ENCODE measurements at places on chromosomes 16 and 17. TPM values are rescaled to one million over a fixed set of nuclear protein-coding genes. Genes with fewer than 3 reads are reported as not detected.

DNA sequence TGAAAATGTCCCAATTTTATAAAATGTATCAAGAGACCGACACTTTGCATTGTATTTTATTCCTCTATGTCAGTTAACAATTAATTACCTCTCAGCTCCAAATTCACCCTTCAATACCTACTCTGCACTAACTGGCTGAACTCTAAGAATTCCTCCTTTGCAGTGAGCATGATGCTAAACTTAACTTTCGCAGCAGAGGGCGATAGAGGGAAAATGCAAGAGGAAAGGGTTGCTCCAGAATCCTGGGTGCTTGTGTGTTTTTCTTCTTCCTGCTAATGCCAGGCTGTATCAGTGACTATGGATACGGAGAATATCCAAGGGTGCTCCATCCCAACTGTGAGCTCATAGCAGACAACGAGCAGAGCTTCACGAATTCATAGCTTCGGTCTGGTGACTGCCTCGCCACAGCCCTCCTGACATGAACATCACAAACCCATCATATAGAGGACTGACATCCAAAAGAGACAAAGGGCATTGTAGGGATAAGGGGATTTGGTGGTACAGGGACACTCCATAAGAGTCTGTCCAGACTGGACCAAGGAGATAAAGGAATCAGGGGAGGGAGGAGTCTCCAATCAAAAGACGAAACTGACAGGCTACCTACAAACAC lies 172.9 kb downstream of the STX8 start:
- DNase-seq, result no peak

DNA sequence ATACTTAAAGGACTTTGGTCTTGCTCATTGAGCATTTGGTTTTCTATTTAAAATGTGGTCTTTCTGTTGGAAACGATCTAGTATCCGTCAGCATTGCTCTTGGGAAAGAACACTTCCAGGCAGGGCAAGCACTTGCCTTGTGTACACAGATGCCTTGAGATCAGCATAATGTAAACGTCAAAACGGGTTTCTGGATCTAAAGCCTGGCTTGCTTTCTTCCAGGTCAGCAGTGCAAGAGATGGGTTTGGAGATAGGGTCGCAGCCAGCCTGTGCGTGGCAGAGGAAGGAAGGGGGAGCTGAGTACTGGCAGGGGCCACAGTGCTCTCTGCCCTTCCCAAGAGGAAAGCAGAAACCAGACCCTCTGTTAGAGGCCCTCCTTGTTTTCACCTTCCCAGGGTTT lies 175.5 kb downstream of the LGALS9B start:
- no peak for DNase-seq

DNA sequence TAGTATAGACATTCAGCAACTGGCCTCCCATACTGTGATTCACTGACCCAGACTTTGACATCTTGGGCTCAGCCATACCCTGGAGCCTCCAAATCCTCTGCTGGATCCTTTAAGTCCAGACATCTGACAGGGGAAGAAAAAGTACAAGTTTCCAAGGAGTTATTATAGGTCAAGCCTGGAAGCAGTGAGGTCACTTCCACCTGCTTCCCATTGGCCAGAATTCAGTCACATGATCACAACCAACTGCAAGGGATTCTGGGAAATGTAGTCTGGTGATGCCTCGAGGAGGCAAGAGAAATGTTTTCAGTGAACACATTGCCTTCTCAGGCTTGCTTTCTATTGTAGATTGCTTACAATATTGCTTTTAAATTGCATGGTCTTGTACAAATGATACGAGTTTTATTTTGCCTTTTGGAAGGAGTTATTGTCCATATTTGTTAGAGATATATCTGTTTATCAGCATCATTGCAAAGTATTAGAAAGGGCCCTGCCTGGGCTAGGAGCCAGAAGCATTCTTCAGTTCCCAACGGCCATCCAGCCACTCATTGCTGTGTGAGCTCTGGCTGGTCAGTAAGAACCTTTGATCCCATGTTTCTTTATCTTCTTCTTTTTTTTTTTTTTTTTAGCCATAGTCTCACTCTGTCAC lies 696.9 kb downstream of the WWOX start:
- DNase-seq, result peak; percentile 47

GRCh38 chr16:19375561-19376158 lies 42.0 kb upstream of the TMC5 start:
- peak; percentile 43 for DNase-seq

- no peak for DNase-seq
These were observed 7.7 kb upstream of the SLFN12L start for GRCh38 chr17:35545150-35545549.

- DNase-seq, result peak; percentile 93
These were observed at the start of gene LDHD for GRCh38 chr16:75116081-75116910. Gene LDHD (minus strand): TSS chr16:75116780. CDS start chr16:75116720, 60 bp downstream.

- DNase-seq, result no peak
These were observed 311.4 kb downstream of the SOX9 start for GRCh38 chr17:72432143-72432621.

GRCh38 chr17:1732833-1733321 lies 8.4 kb downstream of the WDR81 start:
- no peak for DNase-seq

Gene ADGRG3
- 3.8 TPM for total RNA-seq

- DNase-seq, result no peak
These were observed 111.7 kb downstream of the TANGO6 start for GRCh38 chr16:68954911-68955635.

DNA sequence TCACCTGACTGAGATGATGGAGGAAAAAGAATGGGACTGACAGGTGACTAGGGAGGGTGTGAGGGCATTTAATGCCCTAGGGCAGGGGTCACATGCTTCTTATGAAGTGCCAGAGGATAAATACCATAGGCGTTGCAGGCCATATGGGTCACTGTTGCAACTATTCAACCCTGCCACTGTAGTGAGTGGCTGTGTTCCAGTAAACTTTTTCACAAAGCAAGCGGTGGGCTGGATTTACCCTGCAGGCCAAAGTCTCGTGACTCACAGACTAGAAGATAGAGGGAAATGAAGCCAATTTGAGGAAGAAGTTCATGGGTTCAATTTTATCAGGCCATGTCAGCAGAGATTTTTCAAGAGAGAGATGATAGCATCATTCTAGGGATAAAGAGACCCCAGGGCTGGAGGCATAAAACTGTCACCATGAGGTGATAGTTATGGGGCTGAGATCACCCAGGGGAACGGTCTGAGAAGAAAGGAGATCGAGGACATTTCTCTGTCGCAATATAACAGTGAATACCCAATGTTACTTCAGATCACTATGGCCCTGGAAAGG lies 8.6 kb downstream of the ARHGAP17 start:
- no peak for DNase-seq

Gene NPIPA5
- total RNA-seq, result 8.0 TPM

Gene KIF1C
- 134 TPM for total RNA-seq

DNA sequence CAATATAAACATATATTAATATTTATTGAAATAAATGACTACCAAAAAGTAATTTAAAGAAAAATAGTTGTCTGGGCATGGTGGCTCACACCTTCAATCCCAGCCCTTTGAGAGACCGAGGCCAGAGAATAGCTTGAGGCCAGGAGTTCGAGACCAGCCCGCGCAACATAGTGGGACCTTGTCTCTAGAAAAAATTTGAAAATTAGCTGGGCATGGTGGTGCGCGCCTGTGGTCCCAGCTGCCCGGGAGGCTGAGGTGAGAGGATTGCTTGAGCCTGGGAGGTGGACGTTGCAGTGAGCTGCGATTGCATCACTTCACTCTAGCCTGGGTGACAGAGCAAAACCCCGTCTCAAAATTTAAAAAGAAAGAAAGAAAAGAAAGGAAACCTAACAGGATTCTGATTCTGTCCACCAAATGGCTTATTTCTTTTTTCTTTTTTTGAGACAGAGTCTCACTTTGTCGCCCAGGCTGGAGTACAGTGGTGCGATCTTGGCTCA lies 3.4 kb upstream of the BPTF start:
- no peak for DNase-seq

- DNase-seq, result no peak
These were observed 91.1 kb downstream of the ASIC2 start for GRCh38 chr17:33202021-33202420.

Gene OR1F1
- not detected for total RNA-seq

DNA sequence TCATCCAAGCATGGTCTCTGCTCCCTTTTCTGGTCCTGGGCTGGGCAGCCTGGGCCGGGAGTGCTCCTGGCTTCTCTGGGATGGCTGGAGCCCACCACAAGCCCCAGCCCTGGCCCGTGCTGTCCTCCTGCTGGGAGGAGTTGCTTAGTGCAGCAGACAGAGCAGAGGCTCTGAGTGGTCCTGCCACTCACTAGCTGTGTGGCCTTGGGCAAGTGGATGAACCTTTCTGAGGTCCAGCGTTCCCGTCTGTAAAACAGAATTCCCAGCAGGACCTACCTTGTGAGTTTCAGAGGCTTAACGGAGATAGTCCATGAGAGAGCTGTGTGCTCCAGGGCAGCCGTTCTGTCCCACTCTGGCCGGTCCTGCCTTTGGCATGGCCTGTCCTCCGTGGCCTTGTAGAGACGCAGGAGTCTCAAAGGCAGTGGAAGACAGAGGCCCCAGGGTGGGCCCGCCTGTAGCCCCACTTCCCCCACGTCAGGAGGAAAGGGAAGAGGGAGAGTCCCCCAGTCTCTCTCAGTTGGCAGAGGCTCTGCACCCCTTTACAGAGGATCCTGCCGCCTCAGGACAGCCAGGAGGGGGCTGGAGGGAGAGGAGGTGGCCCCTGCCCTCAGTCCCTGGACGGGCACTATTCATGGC lies 7.8 kb downstream of the MYO15B start:
- DNase-seq, result no peak

DNA sequence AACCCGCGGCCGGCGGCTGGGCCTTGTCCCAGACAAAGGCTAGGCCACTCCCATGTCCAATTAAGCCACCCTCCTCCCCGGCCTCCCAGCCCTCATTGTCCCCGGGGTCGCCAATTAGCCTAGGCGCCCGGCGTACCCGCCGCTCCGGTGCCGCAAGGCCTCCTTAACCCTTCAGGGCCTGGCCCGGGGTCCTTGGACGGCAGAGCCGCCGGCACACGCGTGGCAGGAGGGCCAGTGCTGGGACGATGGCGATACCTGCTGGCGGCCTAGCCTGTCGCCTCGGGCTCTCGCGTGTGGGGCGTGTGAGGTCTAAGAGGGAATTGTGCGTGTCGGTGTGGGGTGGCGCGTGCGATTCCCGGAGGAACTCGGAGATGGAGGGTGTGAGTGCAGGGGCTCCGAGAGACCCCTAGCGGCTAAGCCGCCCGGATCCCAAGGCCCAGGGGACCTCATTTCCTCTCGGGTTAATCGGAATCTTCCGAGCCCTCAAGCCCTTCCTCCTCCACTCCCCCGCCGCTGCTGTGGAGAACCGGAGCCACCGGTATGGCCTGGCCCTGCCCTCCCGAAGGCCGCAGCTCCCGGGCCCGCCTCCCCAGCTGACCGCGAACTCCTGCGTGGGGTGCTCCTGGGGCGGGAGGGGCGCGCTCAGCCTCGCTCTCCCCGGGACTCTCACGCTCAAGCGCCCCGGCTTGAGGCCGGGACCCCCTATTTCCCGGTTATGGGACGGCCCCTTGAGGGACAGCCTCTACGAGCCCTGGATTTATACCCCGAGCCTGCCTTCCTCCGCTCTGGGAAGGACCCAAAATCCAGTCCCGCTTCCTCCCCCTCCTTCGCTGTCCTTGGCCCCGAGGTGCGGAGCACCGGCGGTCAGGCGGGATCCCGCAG lies 11.9 kb downstream of the TBX2 start:
- DNase-seq, result peak; percentile 64

- no peak for DNase-seq
These were observed 242.9 kb upstream of the RBFOX1 start for GRCh38 chr16:7089751-7090150.

DNA sequence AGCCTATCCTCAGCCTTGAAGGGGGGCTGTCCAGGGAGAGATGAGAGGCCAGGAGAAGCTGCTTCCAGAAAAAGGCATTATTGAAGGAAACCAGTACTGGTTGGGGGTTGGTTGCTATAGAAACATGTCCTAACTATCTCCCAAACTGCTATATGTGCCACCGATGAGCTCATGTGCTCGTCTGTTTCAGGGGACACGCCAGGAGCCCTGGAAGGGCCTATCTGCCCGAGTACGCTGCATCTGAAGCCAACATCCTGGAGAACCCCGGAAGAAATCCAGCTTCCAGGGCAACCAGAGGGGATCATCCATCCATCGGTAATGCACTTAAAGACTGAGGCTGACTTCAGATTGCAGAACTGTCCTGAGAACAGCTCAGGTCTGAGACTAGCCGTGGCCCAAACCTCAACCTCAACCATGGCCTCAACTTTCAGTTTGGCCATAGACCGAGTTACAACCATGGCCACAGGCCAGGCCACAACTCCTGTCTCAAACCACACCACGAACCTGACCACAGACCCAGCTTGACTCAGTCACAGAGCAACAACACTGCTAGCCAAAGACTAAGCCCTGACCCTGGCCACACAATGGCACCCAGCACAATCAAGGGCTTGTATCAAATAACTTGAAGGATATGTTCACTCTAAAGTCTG lies 10.2 kb downstream of the PITPNM3 start:
- DNase-seq, result no peak

GRCh38 chr17:52237151-52237550 lies 78.6 kb upstream of the CA10 start:
- no peak for DNase-seq

Gene KCNJ16
- 403 TPM for total RNA-seq

Gene WFDC1
- total RNA-seq, result 1.3 TPM

GRCh38 chr17:70295731-70296130 lies 126.4 kb downstream of the KCNJ2 start:
- no peak for DNase-seq

- DNase-seq, result no peak
These were observed 36.7 kb upstream of the CIBAR2 start for GRCh38 chr16:85148931-85149330.

Gene NFATC2IP
- total RNA-seq, result 31.5 TPM

- no peak for DNase-seq
These were observed 36.4 kb downstream of the CDK5R1 start for GRCh38 chr17:32523017-32523680.

GRCh38 chr17:33322063-33322462 lies 29.0 kb upstream of the ASIC2 start:
- no peak for DNase-seq

Gene SMPD3
- total RNA-seq, result 0.33 TPM

- no peak for DNase-seq
These were observed 1.1 kb upstream of the PLEKHG4 start for GRCh38 chr16:67277999-67278772.

Gene FADS6
- total RNA-seq, result not detected

- no peak for DNase-seq
These were observed 126.0 kb downstream of the RAB11FIP4 start for GRCh38 chr17:31517524-31517923.

DNA sequence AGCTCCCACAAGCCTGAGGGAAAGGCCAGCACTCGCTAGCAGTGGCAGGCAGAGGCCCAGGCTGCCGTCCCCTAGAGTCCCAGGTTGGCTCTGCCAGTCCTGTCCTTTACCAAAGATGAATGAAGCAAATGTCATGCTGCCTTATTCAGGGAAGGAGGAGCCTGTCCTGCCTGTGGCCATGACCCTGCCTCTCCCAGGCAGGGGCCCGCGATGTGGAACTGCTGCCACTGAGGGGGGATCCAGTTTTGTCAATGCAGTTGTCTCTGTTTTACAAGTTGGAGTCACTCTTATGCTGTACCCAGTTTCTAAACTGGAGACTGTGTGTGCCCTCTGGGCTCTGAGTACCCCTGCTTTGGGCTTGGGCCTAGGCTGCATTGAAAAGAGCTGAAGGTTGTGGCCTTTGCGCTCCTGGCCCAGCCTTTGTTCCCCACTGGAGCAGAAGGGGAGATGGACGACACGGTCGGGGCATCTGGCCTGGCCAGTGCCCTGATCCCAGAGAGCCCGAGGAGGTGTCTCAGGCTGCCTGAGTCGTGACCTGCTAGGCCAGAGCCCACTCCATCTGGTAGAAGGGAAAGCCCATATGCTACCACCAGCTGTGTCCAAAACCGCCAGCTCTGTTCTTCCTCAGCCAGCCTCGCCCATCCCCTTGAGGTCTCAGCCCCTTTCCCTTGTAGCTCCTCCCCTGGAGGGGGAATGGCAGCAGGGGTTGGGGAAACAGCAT lies 5.5 kb downstream of the LIMD2 start:
- no peak for DNase-seq

GRCh38 chr17:5705081-5705875 lies 121.0 kb upstream of the NLRP1 start:
- DNase-seq, result no peak

Measured in thyroid gland (tissue), 4 donors.